ENCODE measurements at places on chromosomes 3 and 15. TPM values are rescaled to one million over a fixed set of nuclear protein-coding genes. Genes with fewer than 3 reads are reported as not detected.
A peak's percentile ranks its signal among the peaks of the same experiment; 100 is the strongest.

DNA sequence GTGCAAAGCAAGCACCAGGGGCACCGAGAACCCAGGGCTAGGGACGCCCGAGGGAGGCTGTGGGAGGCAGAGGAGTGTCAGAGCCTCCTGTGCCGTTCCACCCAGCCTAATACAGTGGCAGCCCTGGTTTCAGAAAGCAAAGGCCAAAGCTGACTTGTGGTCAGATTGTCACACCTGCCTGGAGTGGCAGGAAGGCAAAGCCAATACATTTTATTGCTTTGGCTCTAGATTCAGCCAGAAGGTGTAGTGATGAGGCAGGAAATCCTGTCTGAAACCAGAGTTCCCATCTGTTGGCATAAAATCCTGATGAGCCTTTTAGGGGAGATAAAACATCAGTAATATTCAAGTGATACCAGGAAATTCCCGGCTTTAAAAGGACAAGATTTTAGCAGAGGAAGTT, 168.3 kb downstream of the SLCO3A1 start:
- DNase-seq, result no peak

DNA sequence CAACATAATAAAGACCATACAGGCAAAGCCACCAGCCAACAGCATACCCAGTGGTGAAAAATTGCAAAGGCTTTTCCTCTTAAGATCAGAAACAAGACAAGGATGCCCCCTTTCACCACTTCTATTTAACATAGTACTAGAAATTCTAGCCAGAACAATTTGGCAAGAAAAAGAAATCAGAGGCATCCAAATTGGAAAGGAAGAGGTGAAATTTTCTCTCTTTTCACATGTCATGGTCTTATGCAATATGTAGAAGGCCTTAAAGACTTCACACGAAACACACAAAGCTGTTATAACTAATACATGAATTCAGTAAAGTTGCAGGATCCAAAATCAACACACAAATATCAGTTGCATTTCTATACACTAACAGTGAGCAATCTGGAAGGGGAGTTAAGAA, 120.2 kb downstream of the APBA2 start:
- DNase-seq, result no peak

GRCh38 chr3:117011687-117012250, 302.2 kb downstream of the TUSC7 start:
- DNase-seq, result no peak

DNA sequence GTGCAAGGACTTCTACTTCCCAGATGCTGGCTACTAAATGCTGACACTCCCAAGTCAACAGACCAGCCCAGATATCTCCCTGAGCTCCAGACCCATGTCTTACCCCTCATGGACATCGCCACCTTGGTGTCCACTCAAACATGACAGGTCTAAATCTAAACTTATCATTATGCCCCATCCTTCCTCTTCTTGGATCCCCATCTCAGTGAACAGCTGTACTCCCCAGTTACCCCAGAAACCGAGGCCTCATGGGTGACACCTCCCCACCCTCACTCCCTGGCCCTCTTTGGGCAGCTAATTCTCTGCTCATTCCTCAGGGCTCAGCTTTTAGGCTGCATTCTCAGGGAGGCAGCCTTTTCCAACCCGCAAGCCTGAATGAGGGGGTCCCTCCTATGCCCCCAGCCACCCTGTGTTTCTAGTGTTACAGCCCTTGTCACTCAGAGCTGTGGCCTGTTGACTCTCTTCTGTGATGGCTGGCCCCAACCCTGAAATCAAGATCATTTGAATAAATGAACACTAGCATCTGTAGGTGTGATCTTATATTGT, 5.4 kb downstream of the EHD4 start:
- peak; percentile 42 for DNase-seq

GRCh38 chr3:72998466-72998865, 1.9 kb downstream of the PPP4R2 start:
- no peak for DNase-seq

- no peak for DNase-seq
These were observed 332.4 kb downstream of the MAGI1 start for GRCh38 chr3:65706301-65706700.

DNA sequence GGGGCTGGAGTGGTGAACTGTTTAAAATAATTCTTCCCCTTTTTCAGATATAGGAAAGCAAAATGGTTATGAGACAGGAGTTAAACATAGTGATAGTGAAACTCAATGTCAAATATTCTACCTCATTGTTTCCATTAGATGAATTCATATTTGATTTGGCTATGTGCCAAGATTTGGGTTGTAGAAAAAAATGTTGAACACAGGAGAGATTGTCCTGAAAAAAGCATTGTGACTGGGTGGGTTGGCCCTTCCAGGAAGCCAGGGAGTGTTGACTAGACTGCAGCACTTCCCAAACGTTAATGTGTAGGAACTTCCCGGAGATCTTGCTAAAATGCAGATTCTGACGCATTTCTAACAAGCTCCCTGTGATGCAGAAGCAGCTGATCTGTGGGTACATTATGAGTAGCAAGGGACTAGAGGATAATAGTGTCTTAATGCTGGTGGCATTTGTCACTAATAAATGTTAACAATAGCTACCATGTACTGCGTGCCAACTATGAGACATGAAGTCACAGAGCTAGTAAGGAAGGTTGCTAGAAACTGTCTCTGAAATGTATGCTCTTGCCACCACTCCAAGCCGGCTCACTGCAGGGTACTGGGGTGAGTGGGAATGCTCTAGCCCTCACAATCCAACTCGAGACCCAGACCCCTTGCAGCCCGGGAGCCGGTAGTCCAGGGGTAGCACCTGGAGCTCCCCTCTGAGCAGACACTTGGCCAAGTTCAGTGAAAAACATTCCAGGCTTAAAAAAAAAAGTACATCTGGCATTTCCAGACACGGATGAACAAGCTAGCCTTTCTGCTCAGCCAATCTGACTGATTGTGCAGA, 120.6 kb downstream of the CD47 start:
- no peak for DNase-seq

- DNase-seq, result no peak
These were observed 119.3 kb upstream of the SLC24A5 start for GRCh38 chr15:48001393-48002039.

DNA sequence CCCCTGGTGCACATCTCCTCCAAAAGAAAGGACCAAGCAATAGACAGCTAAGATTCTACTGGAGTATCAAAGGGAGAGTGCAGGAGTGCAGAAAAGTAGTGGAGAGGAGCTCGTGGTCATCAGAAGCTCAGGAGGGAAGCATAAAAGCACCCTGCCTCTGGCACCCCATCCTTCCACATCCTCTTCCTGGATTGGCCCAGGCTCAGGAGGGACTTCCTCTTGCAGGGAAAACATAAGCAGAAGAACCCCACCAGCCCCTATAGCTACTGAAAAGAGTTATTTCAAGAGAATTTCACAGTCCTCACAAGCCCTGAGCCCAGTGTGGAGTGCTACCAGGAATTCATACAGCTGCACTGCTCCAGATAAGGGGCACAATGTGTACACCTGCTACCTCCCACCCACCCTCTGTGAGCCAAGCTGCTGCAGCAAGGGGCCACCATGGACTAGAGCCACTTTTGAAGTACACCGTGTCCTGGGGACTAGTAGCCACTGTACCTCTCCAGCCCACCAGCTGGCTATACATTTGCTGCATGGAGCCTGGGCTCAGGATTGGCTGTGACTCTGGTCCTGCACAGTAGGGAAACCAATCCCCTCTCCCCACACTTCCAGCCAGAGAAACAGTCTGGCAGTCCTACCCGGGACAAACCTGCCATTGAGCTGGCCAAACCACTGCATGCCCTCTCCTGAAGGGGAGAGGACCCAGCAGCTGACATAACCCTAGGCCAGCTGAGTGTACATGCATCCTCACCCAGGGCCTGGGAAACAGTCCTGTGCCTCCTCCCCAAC, 43.0 kb downstream of the CD200R1 start:
- DNase-seq, result no peak

DNA sequence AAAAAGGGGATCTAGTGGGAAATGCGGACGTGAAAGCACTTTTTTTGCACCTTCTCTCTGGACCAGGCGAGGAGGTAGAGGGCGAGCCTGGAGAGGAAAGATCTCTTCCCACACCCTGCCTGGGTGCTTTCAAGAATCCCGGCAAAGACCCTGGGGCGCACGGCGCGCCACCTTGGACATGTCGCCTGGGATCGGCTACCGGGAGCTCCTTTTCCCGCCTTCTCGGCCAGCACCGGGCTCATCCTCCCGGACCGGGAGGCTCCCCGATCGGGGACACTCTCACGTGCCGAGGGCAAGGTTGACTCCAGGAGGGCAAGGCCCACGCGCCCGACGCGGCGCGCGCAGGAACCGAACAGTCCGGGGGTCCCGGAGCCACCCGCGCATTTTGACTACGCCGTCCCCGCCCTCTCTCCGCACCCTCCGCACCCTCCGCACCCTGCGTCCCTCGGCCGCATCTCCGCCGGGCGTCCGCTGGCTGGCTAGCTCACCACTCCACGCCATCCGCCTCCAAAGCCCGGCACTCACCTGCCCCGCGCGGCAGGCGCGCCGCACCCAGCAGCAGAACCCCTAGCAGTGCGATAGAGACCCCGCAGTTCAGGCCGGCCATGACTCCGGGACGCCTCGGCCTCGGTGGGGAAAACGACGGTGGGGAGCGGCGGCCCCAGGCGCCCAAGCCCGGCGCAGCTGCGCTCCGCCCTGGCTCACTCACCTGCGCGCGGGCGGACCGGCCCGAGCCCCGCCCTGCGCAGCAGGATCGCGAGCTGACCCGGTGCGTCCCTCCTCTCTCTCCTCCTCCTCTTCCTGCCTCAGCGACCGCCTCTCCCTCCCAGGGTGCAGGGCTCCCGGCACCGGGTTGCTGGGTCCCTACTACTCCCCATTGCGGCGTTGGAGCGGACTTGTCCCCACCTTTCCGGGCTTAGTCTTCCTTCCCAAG, at the start of gene CDCP1:
TSS of gene CDCP1 (minus strand) at position 698 of the 934 bp plus-strand sequence. CDS start at position 607, 91 bp downstream.
- no peak for DNase-seq

GRCh38 chr3:105764378-105765307, 104.2 kb downstream of the CBLB start:
- no peak for DNase-seq

DNA sequence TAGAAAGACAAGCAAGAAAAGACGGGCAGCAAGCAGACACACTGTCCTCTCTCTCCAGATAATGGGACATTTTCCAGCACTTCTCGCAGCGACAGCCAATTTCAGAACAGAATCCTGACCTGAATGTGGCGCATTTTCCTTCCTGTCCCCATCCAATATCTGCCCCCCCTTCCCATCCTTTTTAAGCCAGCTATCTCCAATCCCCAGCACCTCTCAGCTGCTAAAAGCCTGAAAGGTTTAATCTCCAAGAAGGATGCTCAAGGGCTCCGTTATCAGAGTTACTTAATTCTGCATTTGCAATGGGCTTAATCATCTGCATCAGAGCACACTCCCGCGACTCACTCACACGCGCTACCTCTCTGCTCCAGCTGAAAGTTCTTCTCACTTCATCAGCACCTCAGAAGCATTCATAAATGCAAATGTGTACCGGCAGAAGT, 50.5 kb downstream of the SRGAP3 start:
- no peak for DNase-seq

GRCh38 chr3:175399156-175399840, 540.2 kb downstream of the NAALADL2 start:
- DNase-seq, result no peak

GRCh38 chr3:25427942-25428788, at the start of gene RARB:
RARB (plus strand) TSS chr3:25428263; CDS start chr3:25428732, 469 bp downstream.
- DNase-seq, result peak; percentile 85

- peak; percentile 72 for DNase-seq
These were observed 41.0 kb upstream of the LIMD1 start for GRCh38 chr3:45553469-45553974.

- no peak for DNase-seq
These were observed 44.0 kb upstream of the OXTR start for GRCh38 chr3:8813411-8813810.

DNA sequence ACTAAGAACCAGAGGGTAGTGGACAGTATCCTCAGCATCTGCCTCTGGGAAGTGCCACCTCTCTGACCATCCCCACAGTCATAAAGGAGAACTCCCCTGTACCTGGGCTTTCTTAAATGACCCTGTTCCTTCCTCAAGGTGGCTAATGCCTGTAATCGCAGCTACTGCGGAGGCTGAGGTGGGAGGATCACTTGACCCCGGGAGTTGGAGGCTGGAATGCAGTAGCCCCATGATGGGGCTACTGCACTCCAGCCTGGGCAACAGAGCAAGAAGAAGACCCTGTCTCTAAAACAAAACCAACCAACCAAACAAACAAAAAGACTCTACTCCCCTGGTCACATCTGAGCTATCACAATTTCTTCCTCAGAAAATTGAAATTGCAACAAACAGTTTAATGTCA, 848 bp upstream of the BUB1B start:
- no peak for DNase-seq

DNA sequence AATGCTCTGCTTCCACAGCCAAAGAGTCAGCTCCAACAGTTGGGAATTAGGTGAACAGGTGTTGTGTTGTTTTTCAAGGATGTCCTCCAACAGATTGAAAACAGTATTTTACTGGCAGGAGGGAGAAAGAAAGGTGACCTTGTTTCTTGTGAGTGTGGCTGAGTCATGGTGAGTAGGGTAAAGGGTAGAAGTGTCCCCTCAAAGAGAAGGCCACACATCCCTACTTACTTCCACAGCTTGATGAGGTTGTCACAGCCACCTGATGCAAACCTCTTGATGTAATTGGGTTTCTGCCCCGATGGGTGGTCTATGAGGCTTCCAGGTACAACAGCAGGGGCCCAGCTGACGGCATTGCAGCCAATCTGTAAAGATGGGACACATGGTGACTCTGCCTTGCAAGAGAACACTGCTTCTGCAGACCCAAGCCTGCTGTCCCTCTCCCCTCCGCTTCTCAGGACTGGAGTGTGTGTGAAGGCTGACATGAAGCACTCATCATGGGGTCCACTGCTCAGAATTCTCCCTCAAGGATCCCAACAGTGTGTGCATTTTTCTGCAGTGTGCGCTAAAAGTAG, 12.7 kb upstream of the GHRL start:
- DNase-seq, result no peak

DNA sequence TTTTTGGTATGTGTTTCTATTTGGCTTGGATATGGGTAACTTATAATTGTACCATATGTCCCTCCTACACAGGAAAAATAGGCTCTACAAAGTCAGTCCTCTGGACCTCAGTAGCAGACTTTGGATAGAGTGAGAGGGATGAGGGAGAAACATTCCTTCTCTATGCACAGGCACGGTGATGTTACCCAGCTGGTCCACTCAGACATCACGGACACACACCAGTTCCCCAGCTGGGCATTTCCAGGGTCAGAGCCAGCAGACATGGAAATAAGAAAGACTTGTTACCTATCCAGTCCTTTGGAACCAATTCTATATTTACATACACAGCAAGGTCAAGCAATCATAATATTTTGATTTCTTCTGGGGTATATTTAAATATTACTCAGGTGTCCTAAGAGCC, 433.1 kb upstream of the KCNMB2 start:
- DNase-seq, result no peak

GRCh38 chr3:178948546-178948945, 123.1 kb downstream of the ZMAT3 start:
- no peak for DNase-seq

Gene SNTN
- total RNA-seq, result not detected

Gene ATP13A5
- total RNA-seq, result not detected

Gene TLR9
- 1.1 TPM for total RNA-seq

Gene CYP1A2
- total RNA-seq, result not detected

Gene EIF1B
- 63.7 TPM for total RNA-seq

Gene ANKRD34C
- total RNA-seq, result 0.13 TPM

Gene GOLGA8Q
- total RNA-seq, result 5.6 TPM

Gene COL6A5
- total RNA-seq, result not detected

Gene SLC22A13
- total RNA-seq, result 0.98 TPM

Gene SLC27A2
- 0.36 TPM for total RNA-seq

Gene MNS1
- 5.1 TPM for total RNA-seq

Gene IL17RC
- total RNA-seq, result 33.2 TPM

Gene TSPAN3
- 150 TPM for total RNA-seq

Gene PLEKHO2
- total RNA-seq, result 62.9 TPM

Gene THAP10
- total RNA-seq, result 3.4 TPM

Gene SGO1
- 0.31 TPM for total RNA-seq

Gene NCK1
- total RNA-seq, result 54.3 TPM

Gene BRK1
- 103 TPM for total RNA-seq

Measured in sciatic nerve (tissue), 2 donors.